Stimulated activated CD4-positive, alpha-beta T cell treated with anti-CD3 and anti-CD28 coated beads, Interleukin-1b, Interleukin-23, amount 100 ng/mL, for 1 hour (primary cell): ENCODE measurements at places on chromosomes 2 and 18.

DNA sequence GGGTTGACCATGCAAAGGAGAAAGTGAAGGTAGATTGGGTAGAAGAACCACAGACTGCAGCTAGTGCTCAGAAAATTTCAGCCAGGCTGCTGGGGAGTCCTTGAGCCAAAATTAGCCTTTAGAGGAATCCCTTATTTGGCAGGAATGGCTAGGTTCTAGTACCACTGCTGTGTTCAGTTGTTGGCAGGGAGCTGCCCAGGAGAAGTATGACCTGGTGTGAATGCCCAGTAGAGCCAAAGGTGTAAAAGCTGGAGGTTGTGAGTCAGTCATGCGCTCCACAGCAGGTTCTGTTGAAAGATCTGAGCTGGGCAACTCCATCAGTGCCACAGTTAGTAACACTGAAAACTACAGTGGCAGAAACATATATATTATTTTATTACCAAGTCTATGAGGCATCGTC is 36.4 kb upstream of the TBR1 start:
- no peak for DNase-seq

GRCh38 chr2:204012072-204012653 is 75.6 kb downstream of the ICOS start:
- no peak for DNase-seq

DNA sequence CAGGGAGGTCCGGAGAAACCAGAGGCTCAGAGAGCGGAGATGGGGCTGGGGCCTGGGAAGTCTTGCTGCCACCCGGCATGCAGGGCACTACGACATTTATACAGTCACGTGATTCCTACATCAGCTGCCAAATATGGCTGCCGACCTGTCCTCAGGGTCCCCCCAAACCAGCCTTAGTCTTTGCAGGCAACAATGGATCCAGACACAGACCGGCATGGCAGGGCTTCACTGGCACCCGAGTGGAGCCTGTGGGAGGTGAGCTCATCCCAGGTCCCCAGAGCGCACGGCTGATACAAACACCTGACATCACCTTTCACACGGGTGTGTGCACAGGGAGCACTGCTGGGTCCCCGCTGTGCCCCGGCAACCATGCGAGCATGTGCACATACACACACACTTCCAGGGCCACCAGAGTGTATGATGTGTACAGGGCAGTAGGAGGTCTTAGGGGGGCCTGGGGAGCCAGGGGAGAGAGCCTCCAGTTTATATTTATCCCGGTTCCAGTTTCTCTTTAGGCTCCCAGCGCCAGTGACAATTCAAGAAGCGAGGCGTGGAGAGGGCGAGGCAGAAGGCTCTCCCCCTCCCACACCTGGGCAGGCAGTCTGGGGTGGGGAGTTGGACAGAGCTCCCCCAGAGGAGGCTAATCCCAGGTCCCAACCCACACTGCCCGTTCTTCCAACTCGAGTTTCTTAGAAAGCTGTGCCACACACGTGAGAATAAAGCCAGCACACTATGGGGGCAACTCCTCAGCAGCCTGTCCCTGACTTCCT is 2.7 kb downstream of the SEMA4C start:
- DNase-seq = no peak

DNA sequence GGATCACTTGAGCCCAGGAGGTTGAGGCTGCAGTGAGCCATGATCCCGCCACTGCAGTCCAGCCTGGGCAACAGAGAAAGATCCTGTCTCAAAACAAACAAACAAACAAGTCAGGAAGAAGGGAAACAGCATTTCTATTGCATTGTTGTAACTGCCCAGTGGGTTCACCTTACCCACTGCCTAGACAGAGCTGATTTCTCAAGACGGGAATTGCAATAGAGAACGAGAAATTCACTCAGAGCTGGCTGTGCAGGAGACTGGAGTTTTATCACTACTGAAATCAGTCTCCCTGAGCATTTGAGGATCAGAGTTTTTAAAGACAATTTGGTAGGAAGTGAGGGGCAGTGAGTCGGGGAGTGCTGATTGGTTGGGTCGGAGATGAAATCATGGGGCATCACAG is 24.2 kb upstream of the RTTN start:
- DNase-seq = no peak

GRCh38 chr2:64906853-64907536 is 82.2 kb upstream of the SLC1A4 start:
- DNase-seq = no peak

- DNase-seq = no peak
Observed at GRCh38 chr2:20352581-20353216, 2.1 kb upstream of the PUM2 start.

DNA sequence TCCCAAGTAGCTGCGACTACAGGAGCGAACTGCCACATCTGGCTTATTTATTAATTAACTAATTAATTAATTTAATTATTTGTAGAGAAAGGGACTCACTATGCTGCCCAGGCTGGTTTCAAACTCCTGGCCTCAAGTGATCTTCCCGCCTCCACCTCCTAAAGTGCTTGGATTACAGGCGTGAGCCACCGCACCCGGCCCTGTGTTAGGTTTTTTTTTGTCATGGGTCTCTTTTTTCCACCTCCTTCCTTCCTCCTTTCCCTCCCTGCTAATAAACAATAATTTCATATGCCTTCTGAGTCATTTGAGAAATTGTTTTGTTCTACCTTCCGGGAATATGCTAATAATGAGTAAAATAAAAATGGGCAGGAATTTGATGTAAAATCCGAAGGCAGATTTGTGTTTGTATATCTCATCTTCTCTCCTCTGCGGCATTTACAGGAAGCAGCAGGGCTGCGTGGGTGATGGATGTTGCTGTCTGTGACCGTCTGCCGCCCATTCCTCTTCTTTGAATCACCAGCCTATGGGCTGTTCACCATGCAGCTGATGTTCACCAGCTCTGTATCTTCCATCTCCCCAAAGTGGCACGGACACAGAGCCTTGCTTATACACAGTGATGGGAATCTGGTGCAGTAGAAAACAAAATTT is 89.9 kb downstream of the ACSL3 start:
- DNase-seq = no peak

GRCh38 chr2:114642988-114643553 is 200.6 kb downstream of the DPP10 start:
- no peak for DNase-seq

GRCh38 chr2:157788201-157788600 is 87.9 kb downstream of the ACVR1 start:
- no peak for DNase-seq

DNA sequence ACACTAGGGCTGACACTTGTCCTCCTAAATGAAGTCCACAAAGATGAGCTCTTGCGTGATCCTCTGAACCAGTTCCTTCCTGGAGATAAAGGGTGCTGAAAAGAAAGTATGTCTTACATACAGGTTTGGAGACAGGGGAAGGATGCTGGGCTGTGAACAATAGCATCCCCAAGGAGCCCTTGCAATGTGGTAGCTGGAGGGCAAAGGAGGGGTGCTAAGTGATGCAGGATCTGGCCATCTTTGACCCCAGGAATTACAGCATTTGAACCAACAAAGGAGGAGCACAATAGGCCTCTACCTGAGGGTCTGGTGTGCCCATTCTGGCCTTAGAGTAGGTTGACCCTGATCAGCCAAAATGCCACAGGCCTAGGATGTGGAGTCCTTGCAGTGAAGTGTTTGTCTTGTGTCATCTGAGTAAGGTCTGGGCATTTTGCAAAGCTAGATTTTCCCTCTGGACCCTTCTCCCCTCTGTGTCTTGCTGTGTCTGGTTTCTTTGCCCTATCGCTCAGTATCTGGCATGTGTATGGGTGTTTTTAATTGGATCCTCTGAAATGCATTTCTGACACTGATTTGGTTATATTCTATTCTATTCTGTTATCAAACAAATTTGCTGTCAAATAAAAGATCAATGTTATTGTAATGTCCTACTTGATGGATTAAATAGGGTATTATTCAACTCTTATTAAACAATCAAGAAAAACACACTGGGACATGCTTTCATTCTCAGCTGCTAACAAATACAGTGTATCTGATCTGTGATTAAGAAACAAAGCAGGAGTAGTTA is 364.8 kb upstream of the MEIS1 start:
- DNase-seq = no peak

GRCh38 chr2:54310311-54310710 is 54.3 kb upstream of the TSPYL6 start:
- no peak for DNase-seq

- no peak for DNase-seq
Observed at GRCh38 chr18:3059272-3059671, 46.3 kb upstream of the LPIN2 start.

GRCh38 chr2:217669831-217670230 is 333.0 kb downstream of the TNS1 start:
- DNase-seq = no peak

GRCh38 chr2:124663645-124663997 is 638.5 kb downstream of the CNTNAP5 start:
- no peak for DNase-seq

- no peak for DNase-seq
Observed at GRCh38 chr2:70615222-70615621, 61.6 kb upstream of the TGFA start.

- no peak for DNase-seq
Observed at GRCh38 chr2:237190966-237191713, 105.5 kb downstream of the COPS8 start.

DNA sequence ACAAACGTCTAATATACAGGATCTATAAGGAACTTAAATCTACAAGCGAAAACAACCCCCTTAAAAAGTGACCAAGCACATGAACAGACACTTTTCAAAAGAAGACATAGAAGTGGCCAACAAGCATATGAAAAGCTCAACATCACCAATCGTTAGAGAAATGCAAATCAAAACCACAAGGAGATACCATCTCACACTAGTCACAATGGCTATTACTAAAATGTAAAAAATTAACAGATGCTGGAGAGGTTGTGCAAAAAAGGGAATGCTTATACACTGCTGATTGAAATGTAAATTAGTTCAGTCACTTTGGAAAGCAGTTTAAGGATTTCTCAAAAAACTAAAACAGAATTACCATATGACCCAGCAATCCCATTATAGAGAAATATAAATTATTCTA is 1148.5 kb upstream of the FAM98A start:
- DNase-seq = no peak

DNA sequence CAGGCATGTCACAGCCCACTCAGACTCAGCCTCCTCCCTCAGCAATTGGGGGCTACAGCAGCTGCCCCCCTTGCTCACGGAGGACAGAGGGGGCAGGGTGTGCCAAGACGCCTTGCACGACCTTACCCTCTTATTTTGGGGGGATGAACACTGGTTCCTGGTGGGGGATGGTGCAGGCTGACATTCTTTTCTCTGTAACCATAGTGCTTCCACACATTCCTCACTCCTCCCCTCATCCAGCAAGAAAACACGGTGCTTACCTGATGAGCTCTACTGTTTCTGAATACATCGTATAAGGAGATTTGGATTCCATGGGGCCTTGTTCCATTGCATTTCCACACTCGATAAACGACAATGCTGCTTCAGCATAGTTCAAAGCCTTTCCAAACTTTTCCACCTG is 75.4 kb upstream of the REV1 start:
- DNase-seq = no peak

DNA sequence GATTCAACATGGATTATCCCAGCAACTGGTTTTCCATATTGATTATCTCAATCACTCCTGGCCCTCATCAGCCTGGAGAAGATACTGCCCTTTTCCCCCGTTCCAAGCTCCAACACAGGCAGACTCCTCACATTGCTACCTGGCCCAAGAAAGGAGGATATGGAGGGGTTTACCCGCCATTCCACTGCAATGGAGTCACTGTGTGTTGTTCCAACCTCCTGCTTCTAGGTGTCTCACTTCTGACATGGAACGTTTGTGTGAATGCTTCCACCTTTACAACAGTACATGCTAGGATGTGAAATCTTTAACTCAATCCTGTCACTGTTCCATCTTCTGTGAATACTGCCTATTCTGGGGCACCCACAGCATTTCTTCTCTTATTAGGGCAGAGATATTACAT is 36.7 kb downstream of the RMP24 start:
- DNase-seq = no peak

- no peak for DNase-seq
Observed at GRCh38 chr18:26134107-26134506, 438 bp downstream of the PSMA8 start.

DNA sequence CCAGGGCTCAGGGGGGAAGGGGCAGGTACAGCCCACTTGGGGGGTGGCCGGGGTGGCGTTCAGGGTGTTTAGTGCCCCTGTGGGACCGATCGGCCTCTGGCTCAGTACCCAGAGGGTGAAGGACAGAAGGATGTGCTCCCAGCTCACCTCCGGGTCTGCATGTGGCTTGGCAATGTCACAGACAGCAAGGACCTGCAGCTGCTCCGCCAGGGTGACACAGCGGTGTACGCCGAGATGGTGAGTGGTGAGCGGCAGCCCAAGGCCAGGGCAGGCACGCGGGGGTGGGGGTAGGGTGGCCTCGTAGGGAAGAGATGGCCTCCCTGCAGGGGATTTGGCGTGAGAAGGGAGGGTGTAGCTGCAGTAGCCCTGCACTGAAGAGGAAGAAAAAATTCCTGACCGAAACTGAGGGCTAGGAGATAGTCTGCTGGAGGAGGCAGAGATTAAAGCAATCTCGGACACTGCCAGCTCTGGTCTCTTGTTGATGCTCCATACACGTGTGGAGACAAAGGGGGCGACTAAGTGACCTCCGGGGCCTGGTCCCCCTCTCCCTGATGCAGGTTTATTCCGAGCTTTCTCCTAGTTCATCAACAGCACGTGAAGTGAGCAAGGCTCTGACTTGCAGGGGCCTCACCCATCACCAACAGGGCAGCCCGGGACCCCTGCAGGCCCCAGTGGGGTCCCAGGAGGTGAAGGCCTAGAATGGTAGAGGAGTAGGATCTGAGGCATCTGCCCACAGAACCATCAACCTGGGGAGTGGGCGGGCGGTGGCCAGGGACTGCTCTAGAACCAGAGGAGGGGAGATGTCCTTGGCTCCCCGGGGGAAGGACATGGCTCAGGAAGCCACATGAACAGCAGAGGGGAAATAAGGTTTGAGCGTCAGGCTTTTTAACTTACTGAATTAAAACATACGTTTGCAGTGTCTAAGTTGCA is 45.4 kb downstream of the FER1L5 start:
- DNase-seq = no peak

- no peak for DNase-seq
Observed at GRCh38 chr2:230797515-230798495, 66.9 kb upstream of the ITM2C start.

- no peak for DNase-seq
Observed at GRCh38 chr2:43519643-43520221, 76.1 kb downstream of the THADA start.

GRCh38 chr2:212147921-212148513 is 390.6 kb downstream of the ERBB4 start:
- DNase-seq = no peak

GRCh38 chr2:189050165-189050712 is 76.1 kb downstream of the COL3A1 start:
- DNase-seq = no peak

DNA sequence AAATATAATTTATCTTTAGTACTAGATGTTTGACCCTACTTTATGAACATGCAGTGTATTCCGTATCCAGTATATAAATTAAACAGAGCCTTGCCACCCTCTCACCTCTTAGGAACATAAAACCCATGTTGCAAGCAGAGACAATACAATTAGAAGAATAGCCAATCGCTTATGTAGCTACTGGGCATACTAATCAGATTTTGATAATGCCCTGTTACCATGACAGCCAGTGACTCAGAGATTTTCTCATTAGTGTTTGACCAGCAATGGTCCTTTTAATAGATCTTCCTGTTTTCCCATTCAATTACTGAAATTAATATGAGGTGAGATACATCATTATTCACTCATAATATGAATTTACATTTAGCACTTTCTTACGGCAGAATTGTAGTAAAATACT is 547.3 kb upstream of the VWC2L start:
- no peak for DNase-seq
